ENCODE measurements at places on chromosomes 5 and 9. TPM values are rescaled to one million over a fixed set of nuclear protein-coding genes. Genes with fewer than 3 reads are reported as not detected.

GRCh38 chr9:36865731-36866635, 168.1 kb downstream of the PAX5 start:
- no peak for DNase-seq

DNA sequence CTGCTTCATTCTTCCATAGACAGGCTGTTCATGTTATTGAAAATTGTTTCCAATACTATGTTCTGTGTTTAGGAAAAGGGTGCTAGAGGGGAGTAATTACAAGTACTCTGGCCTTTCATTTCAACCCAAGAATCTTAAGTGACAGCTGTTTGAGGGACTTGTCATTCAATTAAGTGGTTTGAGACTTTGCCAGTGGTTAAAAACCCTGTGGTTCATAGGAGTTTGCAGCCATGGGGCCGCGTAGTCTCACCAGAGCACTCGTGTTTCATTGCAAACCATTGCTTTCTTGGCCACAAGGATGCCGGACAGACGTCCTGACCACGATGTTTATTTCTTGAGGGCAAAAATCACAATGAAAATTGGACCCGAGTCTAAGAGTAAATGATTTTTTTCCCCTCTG, 248.8 kb downstream of the NNT start:
- DNase-seq, result no peak

The PCDHB2 gene
- 2.7 TPM for total RNA-seq

The CDH9 gene
- 0.33 TPM for total RNA-seq

DNA sequence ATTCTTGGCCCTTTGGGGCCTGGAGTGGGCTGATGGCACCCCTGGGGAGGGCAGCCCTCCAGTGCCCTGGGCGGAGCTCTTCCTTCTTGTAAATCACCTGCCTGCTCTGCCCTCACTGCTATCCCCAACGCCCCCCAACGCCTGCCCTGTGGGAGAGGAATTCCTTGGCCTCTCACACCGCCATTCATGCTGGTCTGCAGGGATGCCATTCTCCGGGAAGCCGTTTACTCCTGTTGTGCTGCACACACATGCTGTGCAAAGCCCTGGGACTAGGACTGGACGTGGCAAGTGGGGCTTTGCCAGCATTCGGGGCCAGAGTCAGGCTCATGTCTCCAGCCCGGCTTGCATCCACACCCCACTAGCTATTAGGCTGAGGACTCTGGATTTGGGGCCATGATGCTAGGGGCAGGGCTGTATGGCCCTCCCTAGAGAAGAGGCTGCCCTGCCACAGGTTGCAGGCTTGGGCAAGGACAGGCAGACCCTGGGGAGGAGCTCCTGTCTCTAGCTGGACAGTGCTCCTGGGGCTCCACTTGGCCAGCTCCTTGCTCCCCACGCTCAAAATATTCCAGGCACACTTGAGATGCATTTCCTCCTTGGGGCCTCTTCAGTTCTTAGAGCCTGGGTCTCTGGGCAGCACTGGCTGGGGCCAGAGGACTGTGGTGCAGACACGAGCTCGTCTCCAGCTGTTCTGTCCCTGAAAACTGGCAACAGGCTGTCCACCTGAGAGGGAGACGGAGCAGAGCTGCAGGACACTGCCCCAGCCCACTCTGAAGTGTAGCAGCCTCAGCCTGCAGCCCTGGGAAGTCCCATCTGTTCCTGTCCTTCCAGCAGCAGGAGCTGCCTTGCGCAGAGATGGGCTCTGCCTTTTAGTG, 226.9 kb downstream of the CACNA1B start:
- DNase-seq, result peak; percentile 81

The UGT3A1 gene
- total RNA-seq, result not detected

GRCh38 chr5:169099801-169100734, 200.9 kb downstream of the SLIT3 start:
- DNase-seq, result no peak

DNA sequence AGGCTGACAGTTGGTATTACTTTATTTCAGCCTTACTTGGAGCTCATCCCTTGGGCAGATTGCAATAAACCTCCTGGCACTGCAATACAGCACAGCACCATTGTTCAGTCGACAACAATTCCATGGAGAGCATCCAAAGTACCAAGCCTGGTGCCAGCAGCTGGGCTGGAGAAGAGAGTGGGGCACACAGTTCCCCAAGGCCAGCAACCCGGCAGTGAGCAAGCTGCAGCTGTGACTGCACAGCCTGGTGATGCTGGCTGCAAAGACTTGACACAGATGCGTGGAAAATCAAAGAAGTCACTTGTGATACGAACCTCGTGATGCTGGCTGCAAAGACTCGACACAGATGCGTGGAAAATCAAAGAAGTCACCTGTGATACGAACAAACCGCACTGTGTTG, 125.4 kb downstream of the ATPSCKMT start:
- no peak for DNase-seq

The FGF10 gene
- 10.4 TPM for total RNA-seq

The OLFM1 gene
- total RNA-seq, result 39.9 TPM

DNA sequence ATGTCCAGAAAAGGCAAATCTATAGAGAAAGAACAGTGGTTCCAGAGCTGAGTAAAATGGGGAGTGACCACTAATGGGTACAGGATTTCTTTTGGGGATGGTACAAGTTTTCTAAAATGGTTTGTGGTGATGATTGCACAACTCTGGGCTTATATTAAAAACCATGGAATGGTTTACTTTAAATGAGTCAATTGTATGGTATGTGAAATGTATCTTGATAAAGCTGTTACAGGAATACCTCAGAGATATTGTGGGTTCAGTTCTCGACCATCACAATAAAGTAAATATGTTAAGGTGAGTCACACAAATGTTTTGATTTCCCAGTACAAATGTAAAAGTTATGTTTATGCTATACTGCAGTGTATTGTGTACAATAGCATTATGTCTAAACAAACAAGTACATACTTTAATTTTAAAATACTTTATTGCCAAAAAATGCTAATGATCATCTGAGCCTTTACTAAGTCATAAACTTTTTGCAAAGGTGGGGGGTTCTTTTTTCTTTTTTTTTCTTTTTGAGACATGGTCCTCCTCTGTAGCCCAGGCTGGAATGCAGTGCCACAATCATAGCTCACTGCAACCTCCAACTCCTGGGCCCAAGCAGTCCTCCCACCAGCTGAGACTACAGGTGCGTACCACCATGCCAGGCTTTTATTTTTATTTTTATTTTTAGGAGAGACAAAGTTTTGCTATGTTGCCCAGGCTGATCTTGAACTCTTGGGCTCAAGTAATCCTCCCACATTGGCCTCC, 65.9 kb downstream of the SHOC1 start:
- DNase-seq, result no peak

DNA sequence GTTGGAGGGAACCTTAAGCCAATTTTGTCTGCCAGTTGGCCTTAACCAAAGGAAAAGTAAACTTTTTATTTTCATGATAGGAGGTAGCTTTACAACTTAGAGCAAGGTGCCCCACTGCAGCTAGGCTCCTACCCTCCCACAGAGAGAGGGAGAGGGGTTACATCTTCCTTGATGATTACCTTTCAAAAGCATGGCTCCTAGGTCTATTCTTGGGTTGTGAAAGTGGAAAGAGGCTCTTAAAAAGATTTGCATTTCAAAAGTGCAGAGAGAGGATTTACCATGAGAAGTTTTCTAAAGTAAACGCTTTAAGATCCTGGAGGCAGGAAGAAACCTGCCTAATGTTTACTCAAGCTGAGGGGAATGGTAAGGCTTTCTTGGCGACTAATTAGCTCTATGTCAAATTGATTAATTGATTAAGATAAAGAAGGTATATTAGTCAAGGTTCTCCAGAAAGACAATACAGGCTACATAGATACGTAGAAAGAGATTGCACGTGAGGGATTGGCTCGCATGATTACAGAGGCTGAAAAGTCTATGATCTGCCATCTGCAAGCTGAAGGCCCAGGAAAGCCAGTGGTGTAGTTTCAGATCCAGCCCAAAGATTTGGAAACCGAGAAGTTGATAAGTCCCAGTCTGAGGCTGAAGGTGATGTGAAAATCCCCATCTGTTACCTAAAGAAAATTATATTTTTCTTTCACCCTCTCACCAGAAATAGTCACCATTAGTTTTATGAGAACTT, 333.8 kb upstream of the CTNND2 start:
- no peak for DNase-seq

Measured in esophagus muscularis mucosa (tissue), 4 donors.